ENCODE measurements at places on chromosomes 13 and 19.

GRCh38 chr13:99218545-99218944 is 17.9 kb downstream of the UBAC2 start:
- DNase-seq, result peak; percentile 50

DNA sequence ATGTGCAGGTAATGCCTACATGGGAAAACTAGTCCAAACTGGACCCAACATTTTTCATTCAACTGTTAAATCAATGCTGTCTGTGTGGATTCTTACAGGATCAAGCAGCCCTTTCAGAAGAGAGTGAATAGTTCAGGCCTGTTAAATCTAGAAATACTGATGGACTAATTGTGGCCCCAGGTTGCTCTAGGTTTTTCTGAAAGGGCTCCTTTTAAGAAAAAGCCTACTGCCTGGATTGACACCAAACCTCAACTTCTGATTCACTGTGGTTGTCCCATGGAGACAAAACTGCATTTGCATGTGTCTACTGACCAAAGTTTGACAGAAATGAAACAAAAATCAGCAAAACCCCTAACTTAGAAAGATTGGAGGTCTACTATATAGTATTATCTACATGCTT is 437.0 kb downstream of the KLF12 start:
- no peak for DNase-seq

DNA sequence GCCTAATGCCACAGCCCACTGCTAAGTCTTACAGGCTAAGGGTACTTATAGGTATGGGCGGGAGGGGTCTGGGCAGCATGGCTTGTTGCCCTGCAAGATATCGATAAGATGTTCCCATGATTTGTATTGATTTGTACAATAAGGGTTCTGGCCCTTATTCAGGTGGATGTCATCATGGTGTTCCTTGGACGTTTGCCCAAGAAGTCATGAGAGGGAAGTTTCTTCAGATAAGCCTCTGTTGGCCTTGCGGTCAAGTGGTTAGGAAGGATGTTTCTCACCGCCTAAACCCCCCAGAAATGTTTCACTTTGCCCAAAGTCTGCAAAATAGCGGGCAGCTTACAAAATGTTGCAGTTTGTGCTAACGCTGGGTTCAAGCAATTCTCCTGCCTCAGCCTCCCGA is 7.3 kb downstream of the PARP4 start:
- no peak for DNase-seq

GRCh38 chr19:6060600-6061375 is 49.5 kb downstream of the RFX2 start:
- DNase-seq, result peak; percentile 26

- no peak for DNase-seq
Observed at GRCh38 chr19:47711652-47712242, 1.5 kb upstream of the EHD2 start.

DNA sequence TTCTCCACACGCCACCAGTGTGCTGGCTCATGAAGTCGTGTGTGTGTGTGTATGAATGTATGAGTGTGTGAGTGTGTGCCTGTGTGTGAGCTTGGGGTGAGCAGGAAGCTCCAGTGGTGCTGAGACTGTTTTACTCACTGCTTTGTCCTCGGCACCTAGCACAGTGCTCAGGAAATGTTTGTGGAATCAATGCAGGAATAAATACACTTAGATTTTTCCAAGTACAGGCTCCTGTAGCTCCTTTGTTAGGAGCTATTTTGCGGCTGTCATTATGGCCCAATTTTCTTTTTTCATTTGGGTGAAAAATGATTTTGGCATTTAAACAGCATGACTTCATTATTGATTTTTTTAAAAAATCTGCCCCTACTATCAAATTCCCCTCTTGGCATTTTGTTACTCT is 193.5 kb upstream of the KL start:
- no peak for DNase-seq

- peak; percentile 60 for DNase-seq
Observed at GRCh38 chr13:101706651-101707050, 254.2 kb downstream of the ITGBL1 start.

DNA sequence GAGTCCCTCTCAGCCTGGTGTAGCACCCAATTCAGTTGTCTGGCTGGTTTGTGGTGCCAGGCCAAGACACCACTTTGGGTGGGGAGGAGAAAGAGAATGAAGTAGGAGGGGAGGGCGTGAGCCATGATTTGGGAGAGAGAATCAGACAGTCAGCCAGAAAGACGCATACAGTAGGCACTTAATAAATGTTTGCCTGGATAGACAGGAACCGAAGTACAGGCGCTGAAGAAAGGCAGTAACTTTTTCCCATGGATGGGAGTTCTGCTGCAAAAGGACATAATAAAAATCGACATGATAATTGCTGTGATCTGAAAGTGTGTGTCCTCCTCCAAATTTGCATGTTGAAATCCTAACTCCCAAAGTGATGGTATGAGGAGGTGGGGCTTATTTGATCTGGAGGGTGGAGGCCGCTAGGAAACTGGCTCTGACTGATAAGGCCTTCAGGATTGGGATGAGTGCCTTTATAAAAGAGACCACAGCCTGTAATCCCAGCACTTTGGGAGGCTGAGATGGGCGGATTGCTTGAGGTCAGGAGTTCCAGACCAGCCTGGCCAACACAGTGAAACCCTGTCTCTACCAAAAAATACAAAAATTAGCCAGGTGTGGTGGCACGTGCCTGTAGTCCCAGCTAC is 38.4 kb upstream of the PDCD5 start:
- no peak for DNase-seq

DNA sequence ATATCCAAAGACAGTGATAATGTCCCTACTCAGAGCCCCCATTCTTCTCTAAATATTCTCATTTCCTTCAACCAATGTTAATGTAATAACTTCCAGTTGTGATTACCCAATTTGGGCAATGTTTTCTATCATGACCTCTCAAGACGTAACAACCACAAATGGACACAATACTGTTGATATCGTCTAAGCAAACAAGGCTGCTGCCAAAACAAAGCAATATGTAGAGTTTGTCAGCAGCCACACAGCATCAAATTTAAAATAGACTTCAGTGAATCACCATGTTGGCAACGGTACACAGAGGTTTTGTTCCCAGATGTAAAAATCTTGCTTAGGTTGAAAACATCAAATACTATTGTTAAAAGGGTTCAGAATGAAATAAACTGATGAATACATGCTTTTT is 205.1 kb downstream of the DACH1 start:
- DNase-seq, result no peak

GRCh38 chr13:109346060-109346459 is 440.3 kb downstream of the IRS2 start:
- no peak for DNase-seq

DNA sequence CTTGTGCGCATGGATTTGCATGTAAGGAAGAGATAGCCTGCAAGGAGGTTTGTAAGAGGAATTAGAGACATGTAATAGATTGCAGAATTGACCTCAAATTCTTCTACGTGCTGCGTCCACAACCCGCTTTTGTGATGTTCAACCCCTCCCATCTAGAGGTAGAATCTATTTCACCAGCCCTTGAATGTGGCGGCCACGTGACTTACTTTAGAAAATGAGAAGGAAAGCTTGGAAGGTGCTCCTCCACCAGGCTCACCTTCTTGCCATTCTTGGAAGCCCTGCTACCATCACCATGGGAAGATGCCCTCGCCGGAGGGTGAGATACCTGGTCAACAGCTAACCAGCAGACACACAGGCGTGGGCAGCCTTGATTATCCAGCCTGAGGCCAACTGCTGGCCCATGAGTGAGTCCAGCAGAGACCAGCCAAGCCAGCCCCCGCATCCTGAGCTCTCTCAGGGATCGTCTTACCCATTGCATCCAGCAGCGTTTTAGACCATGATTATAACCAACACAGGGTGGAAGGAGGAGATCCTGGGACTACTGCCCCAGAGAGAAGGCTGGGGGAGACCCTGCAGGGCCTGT is 7.6 kb upstream of the PEPD start:
- DNase-seq, result no peak

DNA sequence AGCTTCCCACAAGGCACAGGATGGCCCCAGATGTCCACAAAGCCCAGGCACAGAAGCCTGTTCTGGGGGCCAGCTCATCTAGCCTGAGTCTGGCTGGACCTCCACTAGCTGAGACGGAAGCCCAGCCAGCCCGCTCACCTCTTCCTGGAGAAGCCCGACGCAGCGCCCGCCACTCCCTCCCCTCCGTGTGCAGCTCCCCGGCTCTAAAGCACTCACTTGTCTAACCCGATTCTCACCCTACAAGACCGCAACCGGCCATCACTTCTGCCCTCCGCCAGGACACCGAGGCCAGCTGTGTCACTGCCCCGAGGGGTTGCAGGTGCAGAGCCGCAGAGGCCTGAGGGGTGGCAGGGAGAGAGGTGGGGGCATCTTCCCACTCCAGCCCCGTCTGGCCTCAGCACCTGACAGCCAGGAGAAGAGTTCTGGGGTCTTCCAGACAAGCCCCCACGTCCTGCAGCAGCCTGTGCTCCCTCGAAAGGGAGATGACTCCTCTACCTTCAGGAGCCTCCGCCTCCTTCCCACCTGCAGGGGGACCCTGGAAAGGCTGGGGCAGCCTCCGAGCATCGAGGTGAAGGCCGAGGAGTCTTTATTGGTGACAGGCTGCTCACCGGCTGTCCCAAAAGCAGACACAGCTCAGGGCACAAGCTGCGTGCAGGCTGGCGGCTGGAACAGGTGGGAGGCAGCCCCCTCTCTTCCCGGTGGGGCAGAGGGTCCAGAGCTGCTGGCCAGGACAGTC is 5.9 kb upstream of the DIRAS1 start:
- DNase-seq, result no peak

- no peak for DNase-seq
Observed at GRCh38 chr13:111623208-111623607, 302.8 kb downstream of the TEX29 start.

- no peak for DNase-seq
Observed at GRCh38 chr19:30634996-30635975, 263.1 kb downstream of the ZNF536 start.

- DNase-seq, result no peak
Observed at GRCh38 chr13:91804724-91805123, 406.3 kb downstream of the GPC5 start.

- no peak for DNase-seq
Observed at GRCh38 chr13:91740756-91741155, 342.3 kb downstream of the GPC5 start.

- no peak for DNase-seq
Observed at GRCh38 chr13:50697746-50698539, 145.5 kb downstream of the DLEU7 start.

- DNase-seq, result no peak
Observed at GRCh38 chr13:31905961-31906360, 125.6 kb upstream of the FRY start.

- DNase-seq, result no peak
Observed at GRCh38 chr13:37143911-37144310, 38.4 kb upstream of the CSNK1A1L start.

DNA sequence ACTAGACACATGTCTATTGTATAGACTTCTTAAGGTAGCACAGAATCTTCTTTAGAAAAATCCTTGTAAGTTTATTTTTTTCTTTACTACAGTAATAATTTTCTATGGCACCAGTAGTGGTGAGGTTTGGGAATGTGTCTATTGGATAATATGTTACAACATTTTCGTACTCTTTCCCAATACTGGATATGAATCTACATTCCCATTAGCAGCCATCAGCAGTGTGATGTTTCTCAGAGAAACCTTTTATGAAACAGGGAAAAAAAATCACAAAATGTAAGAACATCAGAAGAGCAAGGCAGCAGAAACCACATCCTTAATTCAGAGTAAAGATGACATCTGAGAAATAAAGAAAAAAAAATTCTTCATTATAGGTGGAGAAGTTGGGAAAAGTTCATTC is 83.3 kb downstream of the POSTN start:
- DNase-seq, result no peak

DNA sequence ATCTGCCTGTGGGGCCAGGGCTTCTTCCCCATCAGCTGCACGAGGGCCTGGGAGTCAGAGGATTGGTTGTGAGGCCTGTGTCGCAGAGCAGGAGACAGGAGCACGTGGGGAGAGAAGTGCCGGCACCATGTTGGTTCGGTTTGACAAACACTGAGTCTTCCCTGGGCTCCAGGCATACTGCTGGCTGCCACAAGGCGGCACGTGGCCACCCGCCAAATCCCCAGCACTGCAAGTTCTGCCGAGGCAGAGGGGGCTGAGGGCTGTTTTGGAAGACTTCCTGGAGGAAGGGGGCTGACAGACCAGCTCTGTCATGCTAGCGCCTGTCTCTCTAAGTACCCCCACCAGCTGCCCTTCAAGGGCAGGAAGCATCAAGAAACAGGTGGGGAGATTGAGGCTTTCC is 9.5 kb downstream of the SHANK1 start:
- DNase-seq, result no peak

GRCh38 chr13:30301827-30302226 is 5.5 kb downstream of the KATNAL1 start:
- DNase-seq, result no peak

GRCh38 chr19:4443966-4444764 is 13.4 kb downstream of the UBXN6 start:
- DNase-seq, result no peak

GRCh38 chr19:11190501-11190900 is 6.8 kb downstream of the KANK2 start:
- DNase-seq, result no peak
